LoVo (cell line): ENCODE measurements at places on chromosomes 13 and 19.

GRCh38 chr13:45799451-45799850, 52.1 kb downstream of the SIAH3 start:
- no peak for DNase-seq

DNA sequence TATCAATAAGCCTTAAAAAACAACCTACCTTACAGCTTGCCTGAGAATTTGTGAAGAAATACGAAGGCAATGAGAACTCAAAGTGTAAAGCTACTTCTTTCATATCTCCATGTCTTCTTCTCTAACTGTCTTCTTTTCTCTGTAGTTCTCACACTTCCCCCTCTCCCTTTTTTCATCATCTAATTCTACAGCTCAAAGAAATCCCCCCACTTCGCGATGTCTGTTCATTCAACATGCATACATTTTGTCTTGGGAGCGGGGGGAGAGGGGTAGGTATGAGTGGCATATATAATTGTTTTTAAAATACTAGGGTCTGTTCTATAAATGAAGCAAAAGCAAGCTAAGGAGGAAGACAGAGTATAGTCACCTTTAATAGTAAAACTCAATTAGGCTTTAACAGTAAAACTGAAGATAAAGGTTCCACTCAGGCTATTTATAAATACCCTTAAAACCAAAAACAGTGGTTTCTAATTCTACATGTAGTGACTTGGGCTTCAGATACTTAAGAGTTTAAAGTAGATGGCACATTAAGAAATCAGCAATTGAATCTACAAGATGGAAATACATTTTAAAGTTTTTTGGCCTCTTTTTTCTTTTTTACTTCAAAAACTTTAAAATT, 106.9 kb downstream of the KLF12 start:
- DNase-seq, result no peak

DNA sequence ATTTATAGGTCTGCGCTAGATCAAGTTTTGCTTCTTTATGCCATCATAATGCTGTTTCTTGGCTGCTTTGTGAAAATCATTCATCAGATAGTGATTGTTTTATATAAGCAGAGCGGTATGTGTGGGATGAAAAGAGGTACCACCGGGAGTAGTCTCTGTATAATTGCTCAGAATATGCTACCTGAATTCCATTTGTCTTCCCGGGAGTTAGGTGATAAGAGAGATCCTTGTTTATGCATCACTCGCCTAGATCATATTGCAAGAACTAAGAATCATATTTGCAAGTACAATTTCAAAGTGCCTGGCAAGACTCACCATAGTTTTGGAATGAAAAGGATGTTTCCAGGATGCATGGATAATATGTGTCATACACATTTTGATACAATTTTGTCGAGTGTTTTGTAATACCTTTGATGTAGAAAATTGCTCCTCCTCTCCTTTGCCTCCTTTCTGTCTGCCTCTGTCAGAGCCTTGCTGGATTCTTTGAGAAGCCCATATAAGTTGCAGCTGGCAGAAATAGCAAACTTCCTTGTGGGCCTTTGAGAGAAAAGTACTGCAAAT, 1306.0 kb upstream of the SLC10A2 start:
- no peak for DNase-seq

DNA sequence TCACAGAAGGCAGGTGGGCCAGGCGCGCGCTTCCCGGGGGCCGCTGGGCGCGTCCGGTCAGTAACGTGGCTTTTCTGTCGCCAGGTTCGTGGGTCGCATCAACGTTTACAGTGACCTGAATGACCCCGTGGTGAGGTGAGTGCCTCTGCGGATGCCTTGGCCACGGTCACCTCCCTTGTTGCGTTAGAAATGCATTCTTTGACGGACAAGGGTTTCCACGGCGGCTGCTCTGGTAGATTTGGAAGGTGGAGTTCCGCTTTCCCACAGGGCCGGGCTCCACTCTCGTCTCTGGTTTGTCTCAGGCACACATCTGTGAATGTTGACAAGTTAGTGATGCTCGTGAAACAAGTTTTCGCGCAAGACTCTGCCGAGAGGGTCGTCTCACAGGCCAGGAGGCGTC, 130.0 kb downstream of the ATP11A start:
- DNase-seq, result no peak

GRCh38 chr19:39347332-39348164, 5.3 kb downstream of the SAMD4B start:
- no peak for DNase-seq

GRCh38 chr19:38545596-38545995, 72.2 kb downstream of the MAP4K1 start:
- DNase-seq, result no peak

DNA sequence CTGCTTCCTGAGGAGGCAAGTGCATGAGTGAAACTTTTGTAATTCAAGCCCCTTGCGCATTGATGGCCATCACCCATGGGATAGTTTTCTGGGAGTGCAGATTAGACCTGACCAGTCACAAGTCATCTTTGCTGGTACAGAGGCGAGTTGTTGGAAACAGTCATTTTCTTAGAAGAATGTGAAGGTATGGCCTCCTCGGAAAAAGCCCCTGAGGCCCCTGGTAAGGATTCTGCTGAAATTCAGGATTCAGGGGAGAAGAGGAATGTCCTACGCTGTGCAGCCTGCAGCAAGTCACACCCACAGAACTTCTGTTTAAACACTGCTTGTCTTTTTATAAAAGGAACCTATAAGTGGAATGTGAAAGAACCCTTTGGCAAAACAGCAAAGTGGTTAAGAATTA, 11.0 kb upstream of the SPART start:
- no peak for DNase-seq

- DNase-seq, result peak; percentile 65
These were observed 12.4 kb downstream of the SNRNP70 start for GRCh38 chr19:49097453-49098288.

- no peak for DNase-seq
These were observed 603 bp downstream of the GPALPP1 start for GRCh38 chr13:44989941-44990340.

DNA sequence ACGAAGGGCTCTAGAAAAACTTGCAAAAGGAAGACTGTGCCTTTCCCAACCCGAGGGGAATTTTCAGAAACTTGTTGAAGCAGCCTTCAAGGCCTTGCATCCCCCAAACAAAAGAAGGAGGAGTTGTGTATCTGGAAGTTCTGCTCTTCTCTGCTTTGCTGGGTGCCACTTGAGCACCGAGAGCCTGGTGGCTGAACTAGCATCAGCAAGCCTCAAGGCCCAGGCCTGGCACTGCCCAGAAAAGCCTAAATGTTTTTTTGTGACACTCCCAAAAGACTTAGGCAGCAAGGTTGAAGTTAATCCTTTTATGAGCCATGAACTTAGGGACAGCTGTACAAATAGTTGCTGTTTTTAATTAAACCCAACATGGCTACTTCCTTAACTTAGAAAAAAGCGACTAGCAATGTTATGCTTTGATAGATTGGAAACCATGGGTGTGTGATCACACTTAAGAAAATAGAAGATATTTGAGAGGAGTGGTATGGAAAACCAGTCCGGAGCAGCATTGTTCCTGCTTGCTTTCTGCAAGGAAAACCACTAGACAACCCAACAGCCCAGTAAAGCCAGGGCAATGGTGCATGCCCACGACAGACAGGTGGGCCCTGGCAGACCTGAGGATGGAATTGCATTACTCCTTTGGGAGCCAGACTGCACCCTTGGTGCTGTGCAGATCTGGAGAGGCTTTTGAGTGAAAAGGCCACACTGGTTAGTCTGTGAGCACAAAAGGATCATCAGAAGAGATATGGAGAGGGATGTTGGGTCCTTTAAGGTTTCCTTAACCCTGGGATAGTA, 788 bp upstream of the DLEU7 start:
- no peak for DNase-seq

DNA sequence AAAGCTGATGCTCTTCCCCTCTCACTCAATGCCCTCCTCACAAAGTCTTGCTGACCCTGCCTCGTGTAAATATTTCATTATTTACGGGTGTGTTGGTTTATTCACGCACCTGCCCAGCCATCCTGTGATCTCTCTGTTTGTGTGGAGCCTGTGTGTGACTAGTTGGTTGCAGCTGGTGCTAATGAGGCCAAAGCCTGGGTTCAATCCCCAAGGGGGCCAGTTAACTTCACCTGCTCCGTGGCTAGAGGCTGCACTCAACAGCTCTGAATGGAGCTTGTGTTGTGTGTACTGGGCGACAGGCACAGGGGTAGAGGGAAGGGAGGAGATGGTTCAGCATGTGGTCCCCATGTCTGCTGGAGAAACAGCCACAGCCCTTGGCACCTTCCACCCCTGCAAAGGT, 109.5 kb downstream of the DNAJC15 start:
- DNase-seq, result no peak

GRCh38 chr19:42606660-42607351, 12.1 kb upstream of the CEACAM8 start:
- DNase-seq, result peak; percentile 67

DNA sequence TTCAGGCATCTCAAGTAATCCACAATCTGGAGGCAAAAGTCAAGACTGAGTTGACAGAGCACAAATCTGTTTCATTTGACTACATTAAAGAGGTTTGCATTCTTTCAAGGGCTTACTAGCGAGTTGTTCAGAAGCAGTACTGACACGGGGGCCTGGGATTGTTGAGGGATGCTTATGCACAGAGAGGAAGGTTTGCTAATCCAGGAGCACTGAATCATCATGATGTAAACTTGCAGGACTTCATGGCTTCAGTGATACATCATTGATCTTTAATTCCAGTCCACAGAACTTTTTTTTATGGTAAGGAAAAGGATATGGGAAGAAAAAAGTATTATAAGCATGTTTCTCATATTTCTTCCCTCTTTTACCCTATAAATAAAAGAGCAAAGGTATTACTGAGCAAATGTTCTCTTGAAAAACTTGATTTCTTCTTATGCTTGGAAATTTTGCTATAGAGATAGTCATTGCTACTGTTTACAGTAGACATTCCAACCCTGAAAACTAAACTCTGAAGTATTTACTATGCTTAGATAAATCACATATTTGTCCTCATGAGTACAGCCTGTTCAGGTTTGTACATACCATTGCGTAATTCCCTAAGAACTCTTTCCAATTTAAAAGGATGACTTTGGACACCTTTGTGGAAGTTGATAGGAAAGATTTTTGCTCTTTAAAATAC, 65.8 kb upstream of the KPNA3 start:
- peak; percentile 22 for DNase-seq

GRCh38 chr13:101965096-101965495, 436.8 kb downstream of the FGF14 start:
- DNase-seq, result no peak

- DNase-seq, result no peak
These were observed 6.9 kb downstream of the PNKP start for GRCh38 chr19:49860336-49861102.

GRCh38 chr19:782185-782877, 14.9 kb upstream of the PTBP1 start:
- DNase-seq, result peak; percentile 86

- DNase-seq, result no peak
These were observed 56.2 kb downstream of the INSR start for GRCh38 chr19:7238051-7238450.

GRCh38 chr19:45939792-45940514, 25.4 kb upstream of the NANOS2 start:
- no peak for DNase-seq

GRCh38 chr13:41145136-41145908, 12.7 kb upstream of the KBTBD6 start:
- DNase-seq, result no peak

- DNase-seq, result no peak
These were observed 675 bp upstream of the PGPEP1 start for GRCh38 chr19:18339723-18340122.

GRCh38 chr13:21069561-21070004, 8.2 kb upstream of the LATS2 start:
- peak; percentile 41 for DNase-seq

DNA sequence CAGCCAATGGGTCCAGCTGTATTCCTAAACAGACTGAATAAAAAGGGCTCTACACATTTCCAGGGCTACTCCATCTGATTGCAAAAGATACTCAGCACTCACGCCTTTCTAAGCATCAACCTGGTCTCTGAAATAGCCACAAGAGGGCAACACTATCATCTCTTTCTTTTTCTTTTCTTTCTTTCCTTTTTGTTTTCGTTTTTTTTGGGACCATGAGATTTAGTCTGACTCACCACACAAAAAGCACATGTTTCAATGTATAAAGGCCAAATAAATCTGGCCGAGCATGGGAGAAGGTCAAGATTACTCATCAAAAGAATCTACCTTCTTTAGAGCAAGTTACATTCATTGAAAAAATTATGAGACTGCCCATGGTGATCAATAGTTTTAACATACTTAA, 805.6 kb upstream of the ARGLU1 start:
- DNase-seq, result no peak

DNA sequence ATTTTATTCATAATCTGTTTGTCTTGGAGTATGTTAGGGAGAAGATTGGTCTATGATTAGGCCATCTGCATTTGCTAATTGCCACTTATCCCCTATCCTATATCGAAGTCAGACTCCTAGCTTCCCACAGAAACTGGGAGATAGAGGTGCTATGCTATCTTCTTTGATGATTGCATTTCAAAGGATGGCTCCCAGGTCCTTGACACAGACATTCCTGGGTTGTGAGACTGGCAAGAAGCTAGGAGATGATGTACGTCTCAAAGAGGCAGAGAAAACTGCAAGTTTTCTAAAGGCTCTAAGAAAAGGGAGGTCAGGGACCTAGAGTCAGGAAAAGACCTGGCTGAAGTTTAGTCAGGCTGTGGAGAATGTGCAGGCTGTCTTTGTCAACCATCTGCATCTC, 1251.9 kb downstream of the PCDH17 start:
- no peak for DNase-seq

- no peak for DNase-seq
These were observed 20.4 kb downstream of the ZNF578 start for GRCh38 chr19:52473655-52474350.

DNA sequence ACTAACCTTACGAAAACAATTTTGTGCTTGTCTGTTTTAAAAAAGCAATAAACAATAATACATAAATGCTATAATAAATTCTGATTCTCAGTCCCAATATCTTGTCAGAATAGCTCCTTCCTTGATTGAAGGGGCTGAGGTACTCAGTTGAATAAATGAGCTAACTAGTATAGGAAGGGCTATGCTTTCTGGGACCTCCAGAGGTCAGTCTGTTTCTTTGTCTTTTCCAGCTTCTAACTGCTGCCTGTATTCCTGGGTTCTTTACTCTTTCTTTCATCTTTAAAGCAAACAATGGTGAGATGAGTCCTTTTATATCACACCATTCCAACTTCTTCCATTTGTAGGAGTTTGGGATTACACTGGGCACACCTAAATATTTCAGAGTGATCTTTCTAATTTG, 1297.0 kb upstream of the ATXN8OS start:
- no peak for DNase-seq

GRCh38 chr13:51495316-51495715, 42.5 kb upstream of the INTS6 start:
- no peak for DNase-seq

- peak; percentile 69 for DNase-seq
These were observed 12.0 kb downstream of the WDR88 start for GRCh38 chr19:33143897-33144405.

- no peak for DNase-seq
These were observed 2.2 kb upstream of the COX6B1 start for GRCh38 chr19:35645680-35646511.

DNA sequence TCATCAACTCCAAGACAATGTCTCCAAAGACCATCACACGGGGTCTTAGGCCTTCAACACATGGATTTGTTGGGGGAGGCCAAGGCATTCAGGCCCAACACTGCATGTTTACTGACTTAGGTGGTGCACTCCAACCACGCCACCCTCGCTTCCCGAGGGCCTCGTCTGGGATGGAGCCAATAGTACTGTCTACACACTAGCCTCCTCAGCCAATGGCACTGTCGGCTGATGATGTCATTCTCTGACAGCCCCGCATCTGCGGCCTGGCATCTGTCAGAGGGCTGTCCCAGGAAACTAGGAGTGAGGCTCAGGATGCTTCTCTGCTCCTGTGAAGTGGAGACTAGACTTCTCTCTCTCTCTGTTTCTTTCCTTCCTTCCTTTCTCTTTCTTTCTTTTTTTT, 96.6 kb downstream of the TEX26 start:
- DNase-seq, result no peak

- DNase-seq, result no peak
These were observed 564.1 kb downstream of the PCDH9 start for GRCh38 chr13:66665991-66666390.
